Urothelium cell line (cell line): ENCODE measurements at places on chromosomes 4 and X.

- DNase-seq: no peak
Observed at GRCh38 chr4:120839334-120839973, 83.1 kb downstream of the PRDM5 start.

- no peak for DNase-seq
Observed at GRCh38 chr4:10273030-10273429, 156.4 kb upstream of the WDR1 start.

- no peak for DNase-seq
Observed at GRCh38 chr4:7658341-7659204, 223.8 kb upstream of the PSAPL1 start.

GRCh38 chr4:23333946-23334878 lies 555.6 kb downstream of the PPARGC1A start:
- DNase-seq: peak; percentile 25

DNA sequence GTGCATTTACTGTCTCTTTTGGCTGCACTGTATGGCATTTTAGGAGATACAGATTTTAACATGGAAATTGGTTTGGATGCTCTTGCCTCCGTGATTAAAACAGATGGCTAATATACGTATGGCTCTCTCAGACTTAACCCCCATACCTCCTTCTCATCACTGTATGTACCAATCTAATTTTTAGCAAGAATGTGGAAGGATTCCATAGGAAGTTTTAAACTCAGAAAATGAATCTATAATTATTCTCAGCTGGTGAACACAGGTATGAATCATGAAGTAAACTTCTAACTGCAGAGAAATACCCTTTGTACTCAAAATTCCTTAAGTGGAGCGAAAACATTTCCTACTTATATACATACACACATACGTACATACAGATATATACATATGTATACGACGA lies 210.5 kb upstream of the NEIL3 start:
- DNase-seq: no peak

- DNase-seq: no peak
Observed at GRCh38 chrX:9204560-9204959, 170.6 kb upstream of the FAM9B start.

- DNase-seq: peak; percentile 71
Observed at GRCh38 chrX:68732906-68733493, 85.5 kb downstream of the STARD8 start.

GRCh38 chr4:137774501-137774900 lies 242.2 kb upstream of the PCDH18 start:
- no peak for DNase-seq
